ENCODE measurements at places on chromosomes 1 and 21.

- DNase-seq: no peak
Observed at GRCh38 chr1:194865383-194865782, 1679.0 kb upstream of the B3GALT2 start.

GRCh38 chr1:117732956-117733355, 127.1 kb downstream of the TENT5C start:
- DNase-seq: no peak

DNA sequence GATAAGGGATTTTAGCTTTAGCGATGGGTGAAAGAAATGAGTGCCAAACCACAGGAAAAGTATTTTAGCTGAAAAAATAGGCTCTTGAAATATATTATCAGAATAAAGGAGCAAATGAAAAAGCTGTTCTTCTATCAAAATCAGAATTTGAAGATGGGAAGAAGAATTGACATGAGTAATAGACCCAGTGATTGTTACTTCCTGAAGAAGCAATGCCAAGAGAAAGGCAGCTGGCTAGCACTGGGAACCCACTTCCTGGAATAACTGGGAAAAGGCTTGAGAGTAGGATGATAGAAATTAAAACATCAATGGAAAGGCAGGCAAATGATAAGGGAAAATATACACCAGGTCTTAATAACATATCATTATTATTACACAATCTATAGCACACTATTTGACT, 29.9 kb upstream of the LYPLAL1 start:
- no peak for DNase-seq

GRCh38 chr21:37227071-37228002, 39.8 kb downstream of the VPS26C start:
- DNase-seq: no peak

GRCh38 chr1:216794586-216794985, 71.4 kb upstream of the ESRRG start:
- no peak for DNase-seq

GRCh38 chr1:228885845-228886244, 150.6 kb downstream of the RHOU start:
- DNase-seq: no peak

DNA sequence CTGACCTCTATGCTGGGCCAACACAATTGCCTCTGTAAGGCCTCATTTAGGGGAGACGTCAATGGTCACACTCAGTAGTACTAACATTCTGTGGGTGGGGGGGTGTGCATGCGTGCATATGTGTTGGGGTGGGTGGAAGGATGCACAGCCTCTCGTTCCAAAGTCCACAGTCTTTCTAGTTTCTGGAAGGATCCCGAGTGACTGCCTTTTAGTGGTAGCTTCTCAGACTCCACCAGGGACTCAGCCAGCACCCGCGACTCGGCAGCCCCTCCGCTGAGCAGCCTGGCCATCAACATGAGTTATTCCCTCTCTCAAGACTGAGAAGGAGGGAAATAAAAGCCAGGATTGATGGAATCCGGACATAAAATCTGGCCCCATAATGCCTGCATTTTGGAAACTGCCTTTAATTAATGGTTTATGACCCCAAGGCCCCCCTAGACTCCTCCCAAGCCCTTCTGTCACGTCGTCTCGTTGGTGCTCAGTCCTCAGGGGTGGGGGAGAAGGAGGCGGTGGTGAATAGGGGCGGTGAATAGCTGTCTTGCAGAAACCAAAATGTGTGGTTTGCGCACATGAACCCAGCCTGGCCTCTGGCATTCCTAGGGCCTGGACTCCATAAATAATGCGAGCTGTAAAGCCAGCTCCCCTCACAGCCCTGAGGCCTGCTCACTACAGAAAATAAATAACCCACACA, 65.1 kb upstream of the TMEM51 start:
- DNase-seq: no peak

- no peak for DNase-seq
Observed at GRCh38 chr1:148161053-148161901, 9.2 kb upstream of the NBPF11 start.

GRCh38 chr1:4084048-4084431, 184.0 kb upstream of the C1orf174 start:
- no peak for DNase-seq

DNA sequence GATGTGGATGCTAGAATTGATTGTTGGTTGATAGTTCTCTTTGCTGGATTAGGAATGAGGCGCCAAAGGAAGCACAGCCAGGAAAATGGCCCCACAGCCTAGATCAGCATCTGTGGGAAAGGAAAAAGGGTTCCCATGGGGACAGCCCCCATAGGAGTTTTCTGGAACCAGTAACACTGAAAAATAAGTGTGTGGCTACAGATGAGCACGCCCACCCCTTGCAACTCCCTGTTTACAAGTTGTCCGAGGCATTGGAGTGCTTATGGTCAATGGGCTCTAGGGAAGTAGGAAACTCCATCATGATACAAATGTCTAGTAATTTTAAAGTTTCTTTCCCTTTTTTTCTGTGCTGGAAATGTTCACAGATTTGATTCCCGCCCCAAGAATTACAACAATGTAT, 23.8 kb upstream of the UBE2U start:
- DNase-seq: no peak

DNA sequence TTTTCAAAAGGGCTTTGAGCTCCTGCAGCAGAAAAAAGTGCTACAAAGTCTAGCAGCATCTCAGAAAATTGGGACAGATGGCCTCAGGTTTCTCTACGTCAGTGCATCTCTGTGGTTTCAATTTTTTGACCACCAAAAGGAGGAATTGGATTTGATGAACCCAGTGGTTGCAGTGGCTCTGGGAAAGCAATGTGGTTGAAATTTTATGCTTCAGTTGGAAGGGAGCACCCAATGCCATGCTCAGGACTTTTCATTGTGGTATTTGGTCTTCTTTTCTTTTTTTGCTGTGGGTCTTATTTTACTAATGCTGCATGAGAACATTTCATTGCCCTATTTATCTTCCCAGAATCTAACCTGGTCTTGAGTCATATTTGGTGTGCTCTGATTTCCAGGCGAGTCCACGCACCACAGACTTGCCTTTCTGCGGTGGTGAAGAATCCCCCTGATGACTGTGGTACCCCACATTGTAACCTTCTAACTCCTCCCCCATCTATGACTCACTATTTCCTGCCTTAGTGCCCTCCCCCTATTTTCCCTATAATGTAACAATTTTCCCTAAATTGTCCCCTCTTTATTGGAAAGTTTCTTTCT, 56.7 kb downstream of the S1PR1 start:
- no peak for DNase-seq

GRCh38 chr1:188061881-188062280, 1233.1 kb downstream of the PLA2G4A start:
- no peak for DNase-seq

GRCh38 chr1:48248356-48248755, 25.8 kb downstream of the SLC5A9 start:
- no peak for DNase-seq

DNA sequence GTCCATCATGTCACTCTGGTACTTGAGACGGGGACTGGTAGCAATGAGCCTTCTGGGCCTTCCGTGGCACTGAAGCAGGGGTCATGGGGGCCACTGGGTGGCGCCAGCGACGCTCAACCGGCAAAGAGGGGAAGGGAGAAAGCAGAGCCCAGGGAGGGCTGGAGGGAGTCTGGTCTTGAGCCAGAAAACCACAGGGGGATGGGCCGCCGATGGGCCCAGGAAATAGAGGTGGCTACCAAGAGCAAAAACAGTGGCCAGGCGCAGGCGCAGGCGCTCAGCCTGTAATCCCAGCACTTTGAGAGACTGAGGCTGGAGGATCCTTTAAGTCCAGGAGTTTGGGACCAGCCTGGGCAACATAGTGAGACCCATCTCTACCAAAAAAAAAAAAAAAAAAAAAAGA, 21.8 kb downstream of the EXOC8 start:
- peak; percentile 40 for DNase-seq

DNA sequence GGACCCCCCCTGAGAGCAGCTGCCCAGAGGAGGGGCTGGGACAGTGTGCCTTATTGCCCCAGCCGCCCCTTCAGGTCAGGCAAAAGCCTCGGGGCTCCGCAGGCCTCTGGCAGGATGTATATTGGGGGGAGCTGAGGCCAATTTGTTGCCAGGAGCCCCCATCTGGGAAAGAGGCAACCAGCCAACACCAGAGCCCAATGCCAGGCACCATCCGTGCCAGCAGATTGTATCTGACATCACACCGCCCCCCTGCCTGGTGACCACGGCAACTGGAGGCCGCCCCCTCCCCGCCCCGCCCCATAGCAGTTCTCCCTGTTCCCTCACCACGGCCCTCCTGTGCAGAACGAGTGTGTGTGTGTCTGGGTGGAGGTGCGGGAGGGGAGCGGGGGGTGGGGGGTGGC, 3.6 kb upstream of the PLEKHG5 start:
- DNase-seq: no peak

DNA sequence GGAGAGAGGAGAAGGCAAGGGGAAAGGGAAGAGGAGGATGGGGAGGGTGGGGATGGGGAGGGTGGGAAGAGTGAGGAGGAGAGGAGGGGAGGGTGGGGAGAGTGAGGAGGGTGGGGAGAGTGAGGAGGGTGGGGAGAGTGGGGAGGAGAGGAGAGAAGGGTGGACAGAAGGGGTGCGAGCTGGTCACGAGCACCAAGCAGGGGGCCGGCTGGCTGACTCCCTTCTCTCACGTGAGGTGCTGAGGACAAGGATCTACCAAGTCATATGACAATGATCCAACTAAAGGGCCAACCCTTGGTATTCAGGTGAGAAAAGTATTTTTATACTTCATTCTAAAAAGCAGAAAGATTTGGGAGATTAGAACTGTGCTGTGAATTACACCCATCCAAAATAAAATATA, 51.8 kb downstream of the COQ8A start:
- DNase-seq: no peak

DNA sequence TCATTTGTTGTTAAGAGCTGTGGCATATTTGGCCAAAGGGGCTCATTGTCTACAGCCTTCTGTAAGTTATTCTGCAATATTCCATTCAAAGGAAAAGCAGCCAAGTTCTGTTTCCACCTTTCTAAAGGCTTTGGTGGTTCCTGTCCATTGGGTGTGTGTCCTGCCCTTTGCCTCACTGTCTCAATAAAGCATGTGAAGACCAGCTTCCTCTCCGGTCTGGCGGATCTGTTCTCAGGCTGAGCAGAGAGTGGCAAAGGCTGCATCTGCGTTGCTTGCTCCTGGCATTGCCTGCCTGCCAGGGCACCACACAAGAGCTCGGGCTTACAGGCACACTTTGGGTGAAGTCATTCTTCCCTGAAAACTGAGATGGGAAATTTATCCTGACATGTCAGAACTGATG, 34.9 kb downstream of the ST6GALNAC3 start:
- DNase-seq: no peak

DNA sequence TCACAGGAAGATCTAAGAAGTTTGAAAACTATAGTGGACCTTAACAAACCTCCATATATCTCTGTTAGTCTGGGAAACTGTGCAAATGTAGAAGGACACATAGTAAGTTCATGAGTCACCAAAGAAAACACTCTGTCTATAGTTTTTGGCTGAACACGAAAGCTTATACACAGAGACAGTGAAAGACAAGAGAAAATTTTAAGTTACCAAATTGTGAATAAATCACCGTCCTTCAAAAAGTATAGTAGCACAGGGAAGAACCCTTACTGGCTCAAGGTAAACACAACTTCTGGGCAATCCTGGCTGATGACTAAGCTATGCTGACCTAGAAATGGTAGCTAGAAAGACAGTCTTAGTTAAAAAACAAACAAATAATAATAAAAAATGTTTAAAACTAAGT, 1057.9 kb downstream of the AMY1C start:
- DNase-seq: no peak

- no peak for DNase-seq
Observed at GRCh38 chr1:36397083-36397377, 678 bp downstream of the LSM10 start.

- no peak for DNase-seq
Observed at GRCh38 chr1:118204105-118204504, 19.1 kb upstream of the SPAG17 start.

- DNase-seq: no peak
Observed at GRCh38 chr1:85334962-85335361, 58.5 kb upstream of the BCL10 start.

GRCh38 chr1:86263101-86263500, 106.5 kb upstream of the COL24A1 start:
- no peak for DNase-seq

GRCh38 chr1:225595974-225596551, 56.9 kb downstream of the ENAH start:
- DNase-seq: no peak

DNA sequence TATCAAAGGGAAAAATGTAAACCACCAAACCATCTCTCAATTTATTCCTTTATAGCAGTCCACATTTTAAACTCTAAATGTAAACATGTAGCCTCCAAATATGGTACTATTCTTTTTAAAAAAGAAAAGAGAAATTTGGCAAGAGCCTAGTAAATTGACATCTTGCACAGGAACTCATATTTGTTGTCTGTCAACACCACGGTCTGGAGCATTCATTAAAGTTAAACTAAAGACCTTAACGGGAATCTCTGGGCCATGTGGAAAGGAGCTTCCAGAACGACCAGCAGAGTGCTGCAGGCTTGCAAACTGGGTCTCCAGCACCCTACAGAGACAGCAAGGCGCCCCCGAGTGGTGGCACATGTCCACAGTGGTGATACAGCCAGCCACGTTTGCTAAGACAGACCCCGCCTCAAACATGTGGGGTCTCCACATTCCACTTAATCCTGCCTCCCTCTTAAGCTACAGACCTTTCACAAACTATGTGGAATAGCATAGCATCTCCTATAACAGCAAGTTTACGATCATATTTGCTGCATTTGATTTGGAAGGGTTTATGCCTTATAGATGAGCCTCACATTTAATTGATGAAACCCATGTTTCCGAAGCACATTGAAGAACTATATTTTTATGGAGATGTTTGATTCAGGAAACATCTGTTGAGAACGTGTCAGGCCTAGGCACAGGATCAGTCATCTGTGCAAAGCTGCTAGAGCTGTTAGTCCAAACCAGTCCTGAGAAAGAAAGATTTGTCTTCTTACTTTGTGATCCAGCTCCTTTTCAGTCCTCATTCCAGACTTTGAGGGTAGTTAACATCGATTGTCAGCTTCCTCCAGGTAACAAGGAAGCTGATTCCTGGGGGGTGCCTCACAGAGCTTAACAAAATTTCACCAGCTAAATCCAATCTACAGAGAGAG, 96.4 kb upstream of the BACE2 start:
- no peak for DNase-seq
